ENCODE measurements at places on chromosomes 3 and 15.
A peak's percentile ranks its signal among the peaks of the same experiment; 100 is the strongest.

DNA sequence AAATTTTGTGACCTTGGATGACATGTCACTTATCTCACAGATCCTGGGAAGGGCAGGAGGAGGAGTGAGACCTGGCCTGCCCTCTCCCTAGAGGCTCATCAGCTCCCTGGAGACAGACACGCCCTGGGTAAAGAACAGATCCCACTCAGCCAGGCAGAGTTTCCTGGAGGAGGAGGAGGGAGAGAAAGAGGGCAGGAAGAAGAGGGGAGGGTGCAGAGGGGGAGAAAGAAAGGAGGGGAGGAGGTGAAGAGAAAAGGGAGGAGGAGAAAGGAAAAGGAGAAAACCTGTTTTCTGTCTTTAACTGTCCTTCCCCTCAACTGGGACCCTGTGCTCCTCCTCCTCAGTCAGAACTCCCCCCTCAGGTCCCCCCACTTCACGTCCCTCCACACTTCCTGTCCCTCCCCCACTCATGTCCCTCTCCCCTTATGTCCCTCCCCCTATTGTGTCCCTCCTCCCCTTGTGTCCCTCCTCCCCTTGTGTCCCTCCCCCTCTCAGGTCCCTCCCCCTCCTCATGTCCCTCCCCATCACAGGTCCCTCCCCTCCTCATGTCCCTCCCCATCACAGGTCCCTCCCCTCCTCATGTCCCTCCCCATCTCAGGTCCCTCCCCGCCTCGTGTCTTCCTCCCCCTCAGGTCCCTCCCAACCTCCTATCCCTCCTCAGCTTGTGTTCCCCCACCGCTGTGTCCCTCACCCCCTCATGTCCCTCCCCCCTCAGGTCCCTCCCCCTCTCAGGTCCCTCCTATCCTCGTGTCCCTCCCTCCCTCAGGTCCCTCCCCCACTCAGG lies 52.3 kb upstream of the CGNL1 start:
- DNase-seq, result peak; percentile 92

- no peak for DNase-seq
Measured at GRCh38 chr3:189902230-189903186, 218.2 kb downstream of the P3H2 start.

DNA sequence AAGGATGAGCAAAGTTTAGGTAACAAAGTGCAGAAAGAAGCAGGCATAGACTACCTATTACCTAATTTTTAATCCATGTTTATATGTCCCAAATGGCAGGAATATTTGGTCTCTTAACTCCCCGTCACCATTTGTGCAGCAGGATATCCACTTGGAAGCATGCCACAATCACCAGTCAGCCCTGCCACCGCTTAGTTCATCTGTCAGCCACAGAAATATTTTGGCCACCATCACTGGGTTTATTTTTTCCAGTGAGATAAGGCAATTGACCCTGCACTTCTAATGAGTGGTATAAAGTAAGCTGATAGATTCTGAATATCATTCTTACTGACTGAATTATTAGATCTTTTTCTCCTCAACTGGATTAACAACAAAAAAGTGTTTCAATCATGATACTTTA lies 152.9 kb upstream of the SOX2 start:
- no peak for DNase-seq

- no peak for DNase-seq
Measured at GRCh38 chr15:71662306-71662705, 148.0 kb upstream of the NR2E3 start.

- no peak for DNase-seq
Measured at GRCh38 chr3:137097386-137097785, 139.6 kb downstream of the IL20RB start.

- peak; percentile 79 for DNase-seq
Measured at GRCh38 chr3:8506571-8507061, 5.0 kb downstream of the LMCD1 start.
